ENCODE measurements at places on chromosomes 5 and 9.

DNA sequence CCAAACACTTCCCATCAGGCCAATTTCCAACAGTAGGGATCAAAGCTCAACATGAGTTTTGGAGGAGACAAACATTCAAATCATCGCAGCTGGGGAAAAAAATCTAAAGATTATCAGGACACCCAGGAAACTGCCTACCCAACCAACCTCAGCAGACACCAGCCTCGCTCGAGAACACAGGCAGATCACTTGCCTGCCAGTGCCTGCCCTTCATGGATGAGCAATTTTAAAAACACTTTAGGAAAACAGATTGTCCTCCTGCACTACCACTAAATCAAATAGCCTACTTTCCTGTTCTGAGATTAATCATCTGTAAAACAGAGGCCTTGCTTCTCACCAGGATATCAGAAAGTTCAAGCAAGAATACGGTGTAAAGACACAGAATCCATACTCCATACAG is 14.7 kb upstream of the TMEM174 start:
- DNase-seq = no peak

DNA sequence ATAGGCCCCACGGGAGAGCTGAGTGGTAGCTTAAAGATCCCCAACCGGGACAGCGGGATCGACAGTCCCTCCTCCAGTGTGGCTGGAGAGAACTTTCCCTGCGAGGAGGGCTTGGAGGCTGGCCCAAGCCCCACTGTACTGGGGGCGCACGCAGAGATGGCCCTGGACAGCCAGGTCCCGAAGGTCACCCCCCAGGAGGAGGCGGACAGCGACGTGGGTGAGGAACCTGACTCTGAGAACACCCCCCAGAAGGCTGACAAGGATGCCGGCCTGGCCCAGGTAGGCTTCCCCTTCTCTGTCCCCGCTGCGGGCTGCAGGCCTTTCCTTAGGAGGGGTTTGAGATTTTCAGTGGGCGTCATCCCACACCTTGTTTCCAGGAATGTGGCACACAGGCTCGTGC is 29.1 kb downstream of the FGD3 start:
- no peak for DNase-seq

DNA sequence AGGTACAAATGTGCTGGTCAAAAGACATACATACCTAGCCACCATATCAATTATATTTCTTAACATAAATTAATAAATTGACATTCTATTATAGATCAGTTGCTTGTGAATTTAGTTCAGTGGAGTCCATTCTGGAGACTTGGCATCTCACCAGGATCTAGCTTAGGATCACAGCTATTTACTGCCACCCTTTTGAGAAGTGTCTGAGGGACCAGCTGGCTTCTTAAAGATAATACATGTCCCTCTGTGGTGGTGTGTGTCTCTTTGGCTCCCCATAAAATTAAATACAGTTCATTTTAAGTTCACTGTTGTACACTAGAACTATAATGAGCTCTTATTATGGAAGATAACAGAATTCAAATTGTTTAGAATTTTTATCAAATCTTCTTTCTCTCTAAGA is 290.7 kb downstream of the PRELID2 start:
- no peak for DNase-seq

GRCh38 chr9:89751079-89751825 is 146.4 kb downstream of the GADD45G start:
- DNase-seq = no peak

- no peak for DNase-seq
Measured at GRCh38 chr5:45454114-45454513, 242.1 kb downstream of the HCN1 start.

DNA sequence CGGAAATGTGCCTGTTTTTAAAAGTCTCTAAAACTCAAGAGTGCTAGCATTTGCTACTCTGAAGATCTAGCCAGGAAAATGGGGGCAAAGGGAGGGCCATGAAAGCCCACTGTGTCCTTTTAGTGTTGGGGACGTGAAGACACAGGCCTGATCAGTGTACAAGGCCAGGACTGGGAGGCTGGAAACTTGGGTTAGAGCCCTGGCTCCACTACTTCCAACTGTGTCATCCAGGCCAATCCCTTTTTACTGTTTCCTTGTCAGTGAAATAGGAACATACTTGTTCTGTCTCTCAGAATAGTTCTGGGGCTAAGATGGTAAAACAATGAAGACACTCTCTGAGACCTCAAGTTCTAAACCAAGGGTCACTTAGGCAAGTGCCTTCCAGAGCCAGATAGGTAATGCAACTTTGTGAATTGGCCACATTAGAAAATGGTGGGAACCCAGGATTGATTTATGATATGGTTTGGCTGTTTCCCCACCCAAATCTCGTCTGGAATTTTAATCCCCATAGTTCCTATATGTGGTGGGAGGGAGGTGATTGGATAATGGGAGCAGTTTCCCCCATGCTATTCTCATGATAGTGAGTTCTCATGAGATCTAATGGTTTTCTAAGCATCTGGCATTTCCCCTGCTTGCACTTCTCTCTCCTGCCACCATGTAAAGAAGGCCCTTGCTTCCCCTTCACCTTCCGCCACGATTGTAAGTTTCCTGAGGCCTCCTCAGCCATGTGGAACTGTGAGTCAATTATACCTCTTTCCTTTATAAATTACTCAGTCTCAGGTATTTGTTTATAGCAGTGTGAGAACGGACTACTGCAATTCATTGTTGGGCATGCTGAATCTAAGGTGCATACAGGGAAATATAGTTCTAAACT is 30.4 kb upstream of the B4GALT1 start:
- no peak for DNase-seq

DNA sequence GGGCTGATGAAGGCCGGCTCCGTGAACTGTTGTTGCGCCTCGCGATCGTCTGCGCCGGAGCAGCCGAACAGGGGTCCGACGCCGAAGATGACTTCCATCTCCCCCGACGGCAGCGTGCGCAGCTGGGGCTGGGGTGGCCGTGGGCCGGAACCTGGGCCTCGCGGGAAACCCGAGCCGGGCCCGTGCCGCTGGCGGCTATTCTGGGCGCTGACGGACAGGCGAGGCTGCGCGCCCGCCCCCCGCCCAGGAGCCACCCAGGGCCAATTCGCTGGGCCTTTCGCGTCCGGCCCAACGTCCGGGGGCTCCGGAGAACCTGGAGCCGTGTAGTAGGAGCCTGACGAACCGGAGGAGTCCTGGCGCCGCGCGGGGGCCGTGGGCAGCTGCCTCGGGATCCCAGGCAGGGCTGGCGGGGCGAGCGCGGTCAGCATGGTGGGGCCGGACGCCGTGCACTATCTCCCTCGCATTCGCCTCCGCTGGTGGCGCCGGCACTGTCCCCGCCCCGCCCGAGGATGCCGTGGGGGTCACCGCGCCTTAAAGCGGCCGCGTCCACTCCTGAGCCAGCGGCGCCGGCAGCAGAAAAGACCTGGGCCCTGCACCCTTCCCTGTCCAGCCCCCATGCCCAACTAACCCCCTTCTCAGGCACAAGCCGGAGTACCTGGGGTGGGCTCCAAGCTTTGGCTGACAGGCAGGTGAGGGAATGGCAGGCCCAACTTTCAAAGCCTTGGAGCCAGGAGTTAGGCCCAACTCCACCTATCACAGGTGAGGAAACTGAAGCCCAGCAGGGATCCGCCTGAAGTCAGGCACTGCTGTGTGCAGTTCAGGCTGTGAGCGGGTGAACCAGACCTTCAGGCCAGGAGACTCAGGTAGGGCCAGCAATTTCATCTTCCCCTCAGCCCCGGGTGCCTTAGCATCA is at the start of gene PROB1:
TSS of gene PROB1 (minus strand) at position 451 of the 913 bp plus-strand sequence. CDS start at position 428, 23 bp downstream.
- DNase-seq = no peak

- DNase-seq = no peak
Measured at GRCh38 chr5:76153271-76153670, 70.1 kb downstream of the SV2C start.

DNA sequence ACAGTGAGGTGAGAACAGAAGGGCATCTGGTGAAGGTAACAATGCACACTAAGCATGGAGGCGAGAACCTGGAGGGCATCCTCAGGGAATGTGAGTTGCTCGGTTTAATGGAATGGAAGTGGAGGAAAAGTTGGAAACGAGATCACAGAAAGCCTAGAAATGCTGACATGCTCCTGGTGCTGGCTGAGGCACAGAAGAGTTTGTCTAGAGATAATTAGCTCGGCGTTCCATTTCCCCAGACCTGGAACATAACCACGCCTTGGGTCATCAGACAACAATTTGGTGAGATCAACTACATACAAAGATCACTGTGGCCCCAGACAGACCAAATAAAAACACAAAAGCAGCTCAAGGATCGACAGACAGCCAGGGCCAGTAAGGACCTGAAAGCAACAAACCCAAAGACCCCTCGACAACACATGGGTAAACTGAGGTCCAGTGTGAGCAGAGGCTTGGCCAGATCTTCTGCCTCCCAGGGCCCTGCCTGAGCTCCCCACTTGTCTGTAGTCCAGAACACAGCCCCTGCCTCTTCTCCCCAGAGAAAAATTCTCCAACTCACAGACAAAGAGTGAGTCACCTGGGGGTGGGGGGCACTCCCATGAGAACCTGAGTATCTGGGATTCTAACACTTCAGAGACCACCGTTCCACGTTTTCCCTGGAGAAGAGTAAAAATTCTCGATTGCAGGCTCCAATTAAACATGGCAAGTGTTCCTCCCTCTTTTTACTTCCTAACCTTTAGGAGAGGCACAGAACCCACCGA is 52.5 kb downstream of the SHB start:
- DNase-seq = no peak

Data from AML-193 (cell line).